Endodermal cell (in vitro differentiated cells): ENCODE measurements at places on chromosomes 11 and 22. TPM values are rescaled to one million over a fixed set of nuclear protein-coding genes. Genes with fewer than 3 reads are reported as not detected.

DNA sequence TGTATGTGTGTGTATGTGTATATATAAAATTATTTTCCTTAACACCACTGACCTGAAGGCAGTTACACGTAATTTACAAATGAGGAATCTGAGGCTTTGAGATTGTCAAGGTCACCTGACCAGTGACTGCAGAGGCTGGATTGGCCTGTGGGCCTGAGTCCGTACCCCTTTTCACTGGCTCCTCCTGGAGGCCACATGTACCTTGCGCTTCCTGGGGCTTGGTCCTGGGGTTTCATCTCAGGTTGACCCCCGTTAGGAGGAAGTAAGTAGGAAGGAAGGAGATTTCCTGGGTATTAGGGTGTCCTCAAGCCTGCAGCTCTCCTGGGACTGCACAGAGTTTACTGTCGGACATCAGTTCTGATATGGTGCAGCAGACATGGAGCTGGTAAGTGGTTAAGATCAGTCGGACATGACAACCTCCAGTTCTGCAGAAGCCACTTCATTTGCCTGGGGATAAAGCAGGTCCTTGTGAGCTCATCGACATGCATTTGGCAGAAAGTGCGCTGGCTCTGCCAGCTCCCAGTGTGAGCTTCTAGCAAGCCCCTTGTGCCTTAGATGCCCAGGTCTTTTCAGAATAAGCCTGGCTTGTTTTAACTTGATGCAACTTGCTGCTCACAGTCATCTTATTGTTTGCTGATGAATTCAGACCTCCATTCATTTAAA is 36.6 kb downstream of the ST3GAL4 start:
- DNase-seq = peak; percentile 72

DNA sequence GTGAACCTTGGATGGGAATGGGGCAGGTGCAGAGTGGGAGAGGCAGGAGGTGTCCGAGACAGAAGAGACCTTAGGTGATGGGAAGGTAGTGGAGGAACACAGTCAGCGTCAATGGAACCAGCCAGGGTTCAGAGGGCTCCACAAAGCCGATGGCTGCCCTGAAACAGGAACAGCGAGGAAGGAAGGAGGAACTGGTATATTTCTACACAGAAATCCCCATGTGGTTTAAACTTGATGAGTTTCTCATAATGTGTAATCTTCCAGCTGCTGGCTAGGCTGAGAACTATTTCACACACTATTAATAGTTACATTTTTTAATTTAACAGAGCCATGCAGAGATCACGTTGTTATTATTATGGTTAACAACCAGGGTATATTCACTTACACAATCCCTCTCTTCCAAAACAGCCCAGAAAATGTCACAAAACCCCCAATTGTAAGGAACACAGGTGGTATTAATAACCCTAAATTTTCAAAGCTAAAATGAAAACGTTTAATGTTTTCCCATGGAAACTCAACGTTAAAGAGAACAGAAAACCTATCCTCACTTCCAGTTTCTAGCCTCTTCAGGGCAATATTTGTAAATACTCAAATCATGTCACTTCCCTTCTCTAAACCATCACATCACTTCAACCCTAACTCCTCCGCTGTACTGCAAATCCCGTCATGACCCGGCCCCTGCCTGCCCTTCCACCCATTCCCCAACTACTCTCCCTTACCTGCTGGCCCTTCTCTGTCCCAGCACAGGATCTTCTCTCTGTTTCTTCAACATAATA is 74.5 kb upstream of the ARFGAP3 start:
- no peak for DNase-seq

DNA sequence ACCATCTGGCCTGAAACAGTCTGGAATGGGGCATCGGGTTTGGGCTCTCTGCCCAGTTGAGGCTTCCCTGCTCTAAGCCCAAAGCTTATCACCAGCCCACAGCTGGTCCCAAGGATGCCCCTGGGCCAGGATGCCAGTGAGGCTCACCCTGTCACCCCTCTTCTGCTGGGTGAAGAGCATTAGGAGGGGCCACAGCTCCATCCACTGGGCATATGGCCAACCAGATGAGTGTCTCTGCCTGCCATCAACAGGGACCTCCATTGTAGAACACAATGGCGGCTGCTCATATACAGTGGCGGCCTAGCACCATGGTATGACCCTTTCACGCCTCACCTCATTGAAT is 5.6 kb downstream of the CHST1 start:
- no peak for DNase-seq

GRCh38 chr11:124760205-124760652 is 1.9 kb downstream of the ESAM start:
- no peak for DNase-seq

The OR6T1 gene
- total RNA-seq = not detected in 2 replicates

The JAML gene
- total RNA-seq = 0.11 and 0.40 TPM in 2 replicates

- DNase-seq = no peak
These were observed 57.9 kb downstream of the PARVA start for GRCh38 chr11:12435264-12435663.

GRCh38 chr22:29716814-29717545 is 2.8 kb upstream of the CABP7 start:
- peak; percentile 97 for DNase-seq

GRCh38 chr11:121644187-121644512 is 191.4 kb upstream of the SORL1-AS1 start:
- peak; percentile 69 for DNase-seq

- DNase-seq = no peak
These were observed 23.4 kb upstream of the PIK3C2A start for GRCh38 chr11:17230867-17231851.
